Subcutaneous preadipocyte (primary cell): ENCODE measurements at places on chromosomes 4 and X. TPM values are rescaled to one million over a fixed set of nuclear protein-coding genes. Genes with fewer than 3 reads are reported as not detected.

Gene OPN1MW2
- total RNA-seq, result not detected in 2 replicates

Gene ALPK1
- total RNA-seq, result 14.7 and 16.5 TPM in 2 replicates

Gene SH3RF1
- 11.0 and 23.1 TPM in 2 replicates for total RNA-seq

Gene KCNIP4
- not detected in 2 replicates for total RNA-seq

Gene GDI1
- 63.2 and 69.0 TPM in 2 replicates for total RNA-seq

Gene SSX3
- not detected in 2 replicates for total RNA-seq
